ENCODE measurements at places on chromosomes 1 and 21. TPM values are rescaled to one million over a fixed set of nuclear protein-coding genes. Genes with fewer than 3 reads are reported as not detected.

- peak; percentile 82 for DNase-seq
Observed at GRCh38 chr1:5720936-5721335, 271.3 kb downstream of the NPHP4 start.

- no peak for DNase-seq
Observed at GRCh38 chr1:176741181-176741580, 278.2 kb downstream of the PAPPA2 start.

DNA sequence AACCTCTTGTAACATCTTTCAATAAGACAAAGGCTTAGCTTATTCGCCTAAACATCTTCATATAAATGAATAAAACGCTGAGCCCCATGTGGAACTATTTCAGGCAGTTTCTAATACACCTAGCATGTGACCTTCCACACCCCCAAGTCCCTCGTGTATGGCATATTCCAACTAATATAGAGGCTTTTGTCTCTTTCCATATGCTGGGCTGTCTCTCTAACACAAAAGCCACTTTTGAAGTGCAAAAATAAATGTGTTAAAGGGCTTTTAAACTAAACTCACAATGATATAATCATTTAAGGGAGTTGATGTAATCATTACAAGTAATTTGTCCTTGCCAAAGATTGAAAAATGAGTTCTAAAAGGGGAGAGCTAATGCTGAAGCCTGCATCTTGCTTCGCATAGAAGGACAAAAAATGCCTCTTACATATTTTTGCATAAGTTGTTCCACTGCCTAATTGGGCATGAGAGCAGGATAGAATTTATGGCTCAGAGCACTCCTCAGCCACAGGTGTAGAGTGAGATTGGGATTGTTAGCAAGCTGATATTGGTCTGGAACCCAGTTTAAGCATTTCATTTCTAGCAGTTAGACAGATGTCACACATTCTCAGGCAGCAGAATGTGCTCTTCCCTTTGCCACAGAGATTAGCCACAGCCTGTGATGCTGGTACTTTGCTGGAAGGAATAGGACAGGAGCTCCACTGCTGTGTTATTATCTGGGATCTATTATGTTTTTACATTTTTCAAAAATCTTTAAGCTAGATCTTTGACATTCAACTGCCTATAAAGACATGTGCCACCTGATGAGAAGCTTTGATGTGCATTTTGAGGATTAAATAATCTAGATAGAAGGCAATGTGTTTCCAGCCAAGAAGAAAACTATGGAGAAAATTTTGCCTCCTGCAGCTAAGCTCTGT lies 1044.4 kb downstream of the ADGRL2 start:
- DNase-seq: no peak

DNA sequence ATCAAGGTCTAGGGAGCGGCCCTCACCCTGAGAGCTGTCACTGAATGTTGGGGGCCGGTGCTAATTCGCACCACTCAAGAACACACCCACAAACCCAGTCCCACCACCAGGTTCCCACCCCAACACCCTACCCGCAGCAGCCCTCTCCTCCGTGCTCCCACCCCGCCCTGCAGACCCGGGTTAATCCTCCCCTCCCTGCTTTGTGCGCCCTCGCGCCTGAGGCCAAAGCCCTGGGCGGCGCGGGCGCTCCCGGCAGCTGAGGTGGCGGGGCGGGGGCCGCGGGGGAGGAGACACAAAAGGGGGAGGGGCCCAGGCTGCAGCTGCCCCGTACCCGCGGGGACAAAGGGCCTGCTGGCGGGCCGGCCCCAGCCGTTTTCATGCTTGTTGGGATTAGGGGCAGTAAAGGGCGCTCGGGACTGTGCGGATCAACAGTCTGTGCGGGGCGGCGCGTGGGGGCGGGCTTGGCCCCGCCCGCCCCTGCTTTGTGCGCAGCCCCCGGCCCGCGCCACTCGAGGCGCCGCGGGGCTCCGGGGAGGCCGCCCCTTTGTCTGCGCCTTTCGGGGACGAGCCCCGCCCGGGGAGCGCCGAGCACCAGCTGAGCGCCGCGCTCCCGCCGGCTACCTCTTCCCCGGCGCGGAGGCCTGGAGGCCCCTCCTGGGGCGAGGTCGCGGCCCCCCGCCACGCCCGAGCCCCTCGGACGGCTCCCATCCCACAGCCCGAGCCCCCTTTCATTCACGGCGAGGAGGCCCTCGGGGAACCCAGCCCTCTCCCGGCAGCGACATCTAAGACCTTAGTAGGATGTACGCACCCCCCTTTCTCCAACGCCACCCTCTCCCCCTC lies 10.9 kb downstream of the C1orf216 start:
- no peak for DNase-seq

- DNase-seq: no peak
Observed at GRCh38 chr1:169060919-169061639, 45.4 kb upstream of the ATP1B1 start.

DNA sequence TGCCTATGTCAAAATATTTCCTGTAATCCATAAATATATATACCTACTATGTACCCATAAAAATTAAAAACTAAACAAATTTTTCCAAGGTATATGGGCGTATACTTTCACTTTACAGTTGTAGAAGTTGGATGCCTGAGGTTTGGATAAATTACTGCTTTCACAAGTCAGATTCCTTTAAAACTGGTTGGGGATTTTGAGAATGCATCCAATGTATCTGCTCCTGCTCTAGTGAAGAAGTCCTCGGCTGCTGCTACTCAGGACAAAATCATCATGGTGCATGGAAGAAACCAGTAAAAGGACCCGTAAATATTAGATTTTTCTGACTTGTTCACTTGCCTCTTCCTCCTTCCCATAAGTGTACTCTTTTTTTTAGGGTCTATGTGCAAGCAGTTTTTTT lies 841.1 kb downstream of the USP25 start:
- DNase-seq: no peak

GRCh38 chr1:68173936-68174737 lies 58.2 kb downstream of the WLS start:
- peak; percentile 86 for DNase-seq

DNA sequence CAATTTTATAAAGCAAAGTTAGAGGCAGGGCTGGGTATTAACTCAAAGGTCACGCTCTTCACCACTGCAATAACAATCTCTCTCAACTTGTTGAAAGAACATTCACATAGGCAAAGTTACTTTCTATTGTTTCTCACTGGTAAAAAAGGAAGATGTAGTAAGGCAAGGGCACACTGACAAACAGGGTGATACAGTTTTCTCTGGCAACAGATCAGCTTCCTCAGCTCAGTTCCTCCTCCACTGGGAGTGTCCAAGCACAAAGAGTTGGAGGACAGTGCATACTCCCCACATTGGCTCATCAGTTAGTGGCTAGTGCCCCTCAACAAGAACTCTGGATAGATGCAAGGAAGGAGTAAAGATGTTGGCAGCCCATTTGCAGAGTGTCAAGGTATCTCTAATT lies 3.7 kb downstream of the PLPPR4 start:
- DNase-seq: no peak

DNA sequence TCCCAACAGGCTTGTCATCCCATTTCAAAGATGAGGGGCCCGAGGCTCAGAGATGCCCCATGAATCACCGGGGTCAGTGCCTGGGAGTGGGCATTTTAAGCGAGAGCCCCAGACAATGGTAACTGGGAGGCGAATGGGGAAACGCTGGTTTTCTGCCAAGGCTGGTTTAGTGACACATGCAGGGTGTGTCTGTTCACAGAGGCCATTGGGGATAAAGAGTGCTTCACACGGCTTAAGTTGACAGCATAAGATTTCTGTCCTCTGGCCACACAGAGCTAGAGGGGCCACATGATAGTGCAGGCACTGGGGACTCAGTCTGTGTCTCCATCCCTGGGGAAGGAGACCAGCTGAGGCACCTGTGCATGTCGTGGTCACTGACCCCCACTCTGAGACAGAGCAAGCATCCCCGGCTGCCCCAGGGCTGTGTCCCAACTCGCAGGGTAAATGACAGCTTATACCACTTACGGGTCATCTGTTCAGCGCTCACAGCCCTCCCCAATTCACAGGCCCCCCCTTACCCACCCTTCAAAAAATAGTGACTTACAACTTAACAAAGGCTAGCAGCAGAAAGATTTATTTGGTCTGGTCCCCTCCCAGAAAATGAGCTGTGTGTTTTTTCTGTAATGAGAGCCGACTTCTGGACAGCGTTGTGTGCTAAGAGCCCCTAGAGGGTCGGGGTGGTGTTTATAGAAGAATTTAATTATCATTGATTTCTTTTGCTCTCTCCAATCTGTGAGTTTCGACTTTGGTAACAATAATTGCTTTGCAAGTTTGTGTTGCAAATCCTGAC lies 34.9 kb upstream of the ARHGEF16 start:
- DNase-seq: no peak

GRCh38 chr1:97186381-97186780 lies 464.8 kb downstream of the PTBP2 start:
- DNase-seq: no peak

- no peak for DNase-seq
Observed at GRCh38 chr1:161771161-161771560, 5.0 kb downstream of the ATF6 start.

DNA sequence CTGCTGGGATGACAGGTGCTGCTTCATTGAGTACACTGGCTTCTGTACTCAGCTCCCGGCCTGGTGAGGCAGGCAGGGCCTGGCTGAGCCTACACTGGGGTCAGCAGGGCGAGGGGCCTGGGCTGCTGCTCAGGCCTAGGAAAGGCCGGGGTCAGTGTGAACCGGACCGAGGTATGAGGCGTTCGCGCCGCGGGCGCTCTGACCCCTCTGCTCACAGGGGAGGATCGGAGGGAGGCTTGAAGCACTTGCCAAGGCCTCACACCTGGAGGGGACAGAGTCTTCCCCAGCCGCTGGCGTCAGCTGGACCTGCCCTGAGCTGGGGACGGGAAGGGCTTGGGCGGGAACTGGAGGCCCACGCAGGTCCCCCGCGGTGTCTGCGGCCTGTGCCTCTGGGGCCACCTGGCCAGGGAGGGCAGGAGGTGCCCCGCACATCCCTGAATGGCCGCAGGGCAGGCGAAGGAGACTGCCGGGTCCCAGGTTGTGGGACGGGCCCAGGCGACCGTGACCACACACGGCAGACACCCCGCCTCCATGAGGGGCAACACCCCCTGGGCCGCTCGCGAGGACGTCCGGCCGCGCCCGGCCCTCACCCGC lies 466 bp downstream of the PEX10 start:
- no peak for DNase-seq

DNA sequence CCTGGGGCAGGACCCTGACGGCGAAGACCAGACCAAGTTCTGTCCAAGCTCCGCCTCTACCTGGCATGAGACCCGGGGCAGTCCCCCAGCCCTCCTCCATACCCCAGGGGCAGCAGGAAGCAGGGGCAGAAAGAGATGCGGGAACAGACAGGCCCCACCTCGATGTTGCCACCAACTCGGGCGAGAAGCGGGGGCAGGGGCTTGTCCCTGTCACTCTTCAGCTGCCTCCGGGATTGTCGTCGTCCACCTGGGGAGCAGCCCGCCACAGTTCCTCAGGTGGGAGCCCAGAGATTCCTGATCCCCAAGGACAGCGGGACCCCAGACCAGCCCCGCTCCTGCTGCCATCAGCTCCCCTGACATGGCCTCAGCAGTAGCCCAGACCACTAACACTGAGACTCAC lies 54.8 kb downstream of the CHD5 start:
- no peak for DNase-seq

The DPH2 gene
- total RNA-seq: 33.3 TPM

The KIF26B gene
- total RNA-seq: 1.9 TPM

All from foreskin keratinocyte (primary cell).